ENCODE measurements at places on chromosomes 7 and 10.

- no peak for DNase-seq
Observed at GRCh38 chr7:138287549-138287948, 172.5 kb upstream of the TRIM24 start.

DNA sequence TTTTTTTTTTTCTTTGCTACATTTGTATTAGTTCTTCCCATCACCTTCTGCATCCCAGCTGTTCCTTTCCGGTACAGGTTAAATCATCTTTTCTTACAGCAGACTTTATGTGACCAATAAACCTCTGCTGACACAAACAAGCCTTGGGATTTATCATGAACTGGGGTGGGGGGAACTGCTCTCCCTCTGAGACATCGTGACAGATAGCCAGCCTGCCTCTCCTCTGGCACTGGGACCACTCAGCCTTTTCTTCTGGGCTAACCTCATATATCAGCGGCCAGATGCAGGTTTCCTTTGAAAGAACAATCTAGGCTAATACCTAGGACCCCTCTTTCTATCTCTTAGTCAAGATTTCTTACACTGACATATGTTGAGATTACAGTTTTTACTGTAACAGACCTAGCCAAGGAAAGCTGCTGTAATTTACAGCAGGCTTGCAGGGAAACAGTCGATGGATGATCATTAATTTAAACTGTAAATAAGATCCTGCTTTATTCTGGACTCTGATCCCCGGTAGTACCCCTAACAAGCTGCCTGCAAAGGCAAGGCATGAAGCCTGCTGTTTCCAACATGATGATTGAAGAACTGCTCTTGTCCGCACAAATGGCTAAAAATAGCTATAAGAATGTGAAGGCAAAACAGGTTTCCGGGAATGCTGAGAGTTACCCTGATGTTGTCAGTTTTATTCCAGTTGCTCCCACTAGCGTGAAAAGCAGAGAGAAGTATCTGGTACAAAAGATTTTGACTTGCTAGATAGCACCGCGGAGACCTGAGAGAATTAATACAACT is 338.7 kb downstream of the SORCS1 start:
- no peak for DNase-seq

- DNase-seq: no peak
Observed at GRCh38 chr7:144862612-144863319, 26.9 kb upstream of the TPK1 start.

- no peak for DNase-seq
Observed at GRCh38 chr7:57204411-57204811, 72.2 kb upstream of the ZNF479 start.

DNA sequence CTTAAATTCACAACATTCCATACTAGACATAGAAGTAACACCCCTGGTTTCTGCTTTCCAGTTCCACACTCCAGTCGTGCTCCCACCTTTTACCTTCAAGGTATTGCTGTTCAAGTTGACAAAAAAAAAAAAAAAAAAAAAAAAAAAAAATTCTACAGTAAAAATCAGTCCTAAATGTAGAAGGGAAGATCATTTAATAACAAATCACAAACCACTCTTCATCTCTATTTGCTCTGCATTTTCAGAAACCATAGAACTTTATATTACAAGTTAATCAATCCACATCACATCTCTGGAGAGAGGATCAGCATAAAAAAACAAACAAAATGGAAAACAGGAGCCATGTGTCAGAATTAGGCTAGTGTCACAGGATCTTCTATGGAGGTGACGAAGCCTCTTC is 206.3 kb upstream of the KLF14 start:
- no peak for DNase-seq

DNA sequence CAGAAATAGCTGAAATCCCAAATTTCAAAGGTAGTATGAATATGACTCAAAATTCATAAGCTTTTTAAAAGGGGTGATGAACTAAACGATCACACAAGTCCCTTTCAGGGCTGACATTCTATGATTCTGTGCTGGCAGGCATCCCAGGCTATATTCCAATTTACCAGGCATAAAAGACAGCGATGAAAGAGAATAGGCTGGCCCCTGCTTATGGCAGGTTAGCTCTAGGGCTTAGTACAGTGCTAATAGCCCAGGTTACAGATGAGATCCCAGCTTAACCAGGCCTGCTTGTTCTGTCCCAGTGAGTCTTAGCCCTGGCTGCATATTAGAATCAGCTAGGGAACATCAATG is 56.4 kb downstream of the CDHR3 start:
- DNase-seq: no peak

DNA sequence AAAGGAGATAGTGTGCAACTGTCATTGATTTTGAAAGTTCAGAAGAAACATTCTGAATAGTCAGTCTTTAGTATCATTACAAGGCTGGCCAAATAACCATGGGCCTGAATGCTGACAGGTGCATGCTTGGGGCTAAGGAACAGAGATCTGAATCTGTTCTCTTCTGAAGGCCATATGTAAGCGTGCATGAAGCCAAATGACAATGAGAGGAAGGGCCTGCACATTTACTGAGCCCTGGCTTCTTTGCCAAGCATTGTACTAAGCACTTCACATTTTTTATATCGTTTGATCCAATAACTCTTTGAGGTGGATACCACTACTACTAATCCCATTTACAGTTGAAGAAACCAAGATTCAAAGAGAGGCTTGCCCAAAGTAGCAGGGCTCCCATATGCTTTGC is 22.5 kb upstream of the TIAL1 start:
- DNase-seq: no peak

GRCh38 chr10:9214618-9215017 is 1160.1 kb downstream of the GATA3 start:
- DNase-seq: no peak

DNA sequence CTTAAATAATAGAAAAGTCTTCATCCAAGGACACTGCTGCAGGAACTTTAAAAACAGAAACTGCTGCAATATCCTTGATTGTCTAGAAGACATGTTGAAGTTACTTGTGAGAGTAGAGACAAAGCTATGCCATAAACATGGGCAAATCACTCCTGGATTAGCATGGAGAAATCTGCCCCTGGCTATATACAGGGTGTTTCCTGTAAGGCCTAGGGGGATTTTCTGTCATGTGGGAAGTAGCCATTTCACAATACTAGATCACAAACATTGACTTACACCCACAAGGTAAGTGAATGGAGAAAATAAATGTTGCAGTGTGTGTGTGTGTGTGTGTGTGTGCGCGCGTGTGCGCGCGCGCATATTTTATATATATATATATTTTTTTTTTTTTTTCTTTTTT is 35.2 kb upstream of the PDK4 start:
- no peak for DNase-seq

- no peak for DNase-seq
Observed at GRCh38 chr10:30818010-30818660, 188.6 kb upstream of the LYZL2 start.

DNA sequence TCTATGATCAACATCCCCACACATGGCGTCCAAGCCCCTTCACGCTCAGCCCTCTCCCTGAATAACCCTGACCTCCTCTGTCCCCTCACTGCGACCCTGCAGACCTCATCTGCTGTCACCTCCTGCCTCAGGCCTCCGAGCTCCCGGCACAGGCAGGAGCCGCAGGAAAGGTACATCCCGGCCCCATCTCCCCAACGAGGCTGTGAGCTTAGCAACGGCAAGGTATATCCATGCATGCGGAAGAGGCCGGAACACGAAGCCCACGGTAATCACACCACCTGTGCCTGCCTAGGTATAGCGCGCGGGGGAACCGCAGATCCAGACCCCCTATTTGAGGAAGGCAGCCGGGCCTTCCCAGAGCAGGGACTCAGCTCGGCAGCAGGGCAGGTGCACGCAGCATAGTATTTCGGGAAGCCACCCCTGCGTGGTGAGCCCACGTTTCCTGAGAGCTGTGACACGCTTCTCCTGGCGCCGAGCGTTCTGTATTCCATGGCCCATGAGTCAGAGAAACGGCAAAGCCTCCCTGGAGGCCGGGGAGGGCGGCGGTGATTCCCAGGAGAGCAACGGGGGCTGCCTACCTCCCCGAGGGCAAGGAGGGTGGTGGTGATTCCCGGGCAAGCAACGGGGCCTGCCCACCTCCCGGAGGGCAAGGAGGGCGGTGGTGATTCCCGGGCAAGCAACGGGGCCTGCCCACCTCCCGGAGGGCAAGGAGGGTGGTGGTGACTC is 50.1 kb upstream of the DNAAF5 start:
- no peak for DNase-seq

GRCh38 chr7:44139311-44140010 is 1.7 kb downstream of the MYL7 start:
- no peak for DNase-seq

GRCh38 chr7:6536262-6537260 is 14.7 kb downstream of the GRID2IP start:
- DNase-seq: no peak

DNA sequence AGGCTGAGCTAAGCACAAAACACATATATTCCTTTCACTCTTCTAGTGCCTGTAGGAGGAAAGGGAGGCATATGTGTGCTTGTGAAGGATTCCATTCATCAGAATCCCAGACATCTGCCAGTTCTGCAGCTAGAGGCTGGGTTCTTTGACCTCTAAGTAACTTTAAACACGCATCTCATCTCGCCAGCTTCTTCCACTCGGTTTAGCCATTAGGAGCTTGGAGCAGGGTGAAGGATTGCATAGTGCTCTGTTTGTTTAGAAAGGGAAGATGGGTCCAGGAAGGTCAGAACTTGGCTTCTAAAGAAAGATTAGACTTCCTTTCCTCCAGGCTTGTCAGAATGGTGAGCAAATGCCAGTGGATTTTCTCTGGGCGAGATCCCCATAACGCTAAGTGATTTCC is 43.6 kb downstream of the HK1 start:
- no peak for DNase-seq

DNA sequence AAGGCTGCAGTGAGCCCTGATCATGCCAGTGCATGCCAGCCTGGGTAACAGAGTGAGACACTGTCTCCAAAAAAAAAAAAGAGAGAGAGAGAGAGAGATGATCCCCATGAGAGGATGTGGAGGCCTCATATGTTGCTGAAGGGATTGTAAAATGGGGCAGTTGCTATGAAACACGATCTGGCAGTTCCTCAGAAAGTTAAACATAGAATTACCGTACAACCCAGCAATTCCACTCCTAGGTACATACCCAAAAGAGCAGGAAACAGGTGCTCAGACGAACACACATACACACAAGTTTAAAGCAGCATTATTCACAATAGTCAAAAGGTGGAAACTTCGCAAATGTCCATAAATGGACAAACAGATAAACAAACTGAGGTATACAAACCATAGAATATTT is 27.4 kb upstream of the CYTH3 start:
- no peak for DNase-seq

- no peak for DNase-seq
Observed at GRCh38 chr10:101014966-101015581, 15.5 kb downstream of the LZTS2 start.

DNA sequence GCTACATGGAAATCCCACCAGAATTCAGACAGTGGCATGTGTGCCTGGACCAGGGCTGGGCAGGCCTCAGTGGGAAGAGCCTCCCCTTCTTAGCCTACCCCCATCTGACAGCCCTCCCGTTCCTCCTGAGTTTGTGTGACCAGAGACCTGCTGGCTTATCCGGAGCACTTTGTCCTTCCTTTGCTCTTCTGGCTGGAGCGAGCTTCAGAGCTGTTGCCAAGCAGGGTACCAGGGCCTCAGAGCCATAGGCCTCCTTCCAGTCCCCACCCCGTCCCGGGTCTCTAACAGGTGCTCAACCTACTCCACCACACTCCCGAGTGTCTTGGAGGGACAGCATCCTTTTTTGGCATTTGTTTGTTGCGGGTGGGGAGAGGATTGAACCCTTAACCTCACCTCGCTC is 26.5 kb upstream of the TRIM8 start:
- no peak for DNase-seq

DNA sequence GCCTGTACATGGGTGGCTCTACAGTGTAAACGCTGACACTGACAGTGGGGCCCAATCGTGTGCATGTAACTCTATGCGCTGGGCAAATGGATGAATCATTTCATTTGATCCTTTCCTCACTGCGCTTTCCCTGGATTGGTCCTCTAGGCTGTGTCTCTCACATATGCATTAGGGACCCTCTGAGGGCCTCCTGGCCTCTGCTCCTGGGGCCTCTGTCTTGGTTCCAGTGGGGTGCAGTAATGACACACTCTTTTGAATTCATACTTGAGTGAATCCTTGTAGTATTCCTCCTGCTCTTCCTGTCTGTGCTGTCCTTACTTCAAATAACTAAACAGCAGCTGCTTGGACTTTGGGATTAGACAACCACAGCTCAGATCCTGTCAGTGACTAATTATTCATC is 176.5 kb upstream of the ADO start:
- DNase-seq: no peak

GRCh38 chr7:123594813-123595241 is 6.8 kb upstream of the ASB15 start:
- no peak for DNase-seq

- peak; percentile 61 for DNase-seq
Observed at GRCh38 chr10:101062232-101063049, 652 bp downstream of the KAZALD1 start.

GRCh38 chr7:17706734-17707133 is 233.6 kb downstream of the SNX13 start:
- peak; percentile 1 for DNase-seq

DNA sequence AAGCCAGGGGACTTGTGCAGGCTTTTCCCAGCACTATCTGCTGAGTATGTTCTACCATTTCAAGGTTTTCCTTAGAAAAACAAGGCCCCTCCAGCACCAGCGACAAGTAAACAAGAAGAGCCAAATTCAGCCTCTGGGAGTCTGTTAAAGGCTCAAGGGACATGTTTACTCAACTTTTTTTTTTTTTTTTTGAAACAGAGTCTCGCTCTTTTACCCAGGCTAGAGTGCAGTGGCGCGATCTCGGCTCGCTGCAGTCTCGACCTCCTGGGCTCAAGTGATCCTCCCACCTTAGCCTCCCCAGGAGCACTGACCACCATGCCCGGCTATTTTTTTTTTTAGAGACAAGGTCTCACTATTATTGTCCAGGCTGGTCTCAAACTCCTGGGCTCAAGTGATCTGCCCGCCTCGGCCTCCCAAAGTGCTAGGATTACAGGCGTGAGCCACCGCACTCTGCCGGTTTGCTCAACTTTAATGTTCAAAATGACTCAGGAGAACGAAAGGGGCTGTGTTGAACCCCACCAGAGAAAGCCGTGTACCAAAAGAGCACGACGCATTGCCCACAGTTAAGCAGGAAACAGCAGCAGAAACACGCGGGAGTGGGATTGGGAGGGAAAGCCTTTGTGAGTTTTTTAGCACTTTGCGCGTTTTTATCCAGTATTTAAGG is 772 bp downstream of the PRDX3 start:
- DNase-seq: no peak

- no peak for DNase-seq
Observed at GRCh38 chr10:124740369-124741280, 3.6 kb downstream of the FAM53B start.

- DNase-seq: no peak
Observed at GRCh38 chr7:93475811-93476210, 98.7 kb downstream of the CALCR start.

- DNase-seq: no peak
Observed at GRCh38 chr10:128364631-128365030, 238.4 kb upstream of the MKI67 start.

GRCh38 chr10:7665767-7666166 is 999 bp downstream of the ITIH5 start:
- no peak for DNase-seq

GRCh38 chr10:110376021-110376766 is 71.5 kb upstream of the SMNDC1 start:
- DNase-seq: no peak

All from GM12892 (cell line).